ENCODE measurements at places on chromosomes 5 and 9. TPM values are rescaled to one million over a fixed set of nuclear protein-coding genes. Genes with fewer than 3 reads are reported as not detected.

Gene ENC1
- 14.5 TPM for total RNA-seq

Gene PCDHGC5
- not detected for total RNA-seq

- DNase-seq: peak; percentile 58
These were observed at the start of gene CCNJL for GRCh38 chr5:160312134-160312959. CCNJL (minus strand) TSS chr5:160312564; CDS start chr5:160311923, 641 bp downstream.

- no peak for DNase-seq
These were observed 130.6 kb downstream of the MYO10 start for GRCh38 chr5:16805486-16805885.

DNA sequence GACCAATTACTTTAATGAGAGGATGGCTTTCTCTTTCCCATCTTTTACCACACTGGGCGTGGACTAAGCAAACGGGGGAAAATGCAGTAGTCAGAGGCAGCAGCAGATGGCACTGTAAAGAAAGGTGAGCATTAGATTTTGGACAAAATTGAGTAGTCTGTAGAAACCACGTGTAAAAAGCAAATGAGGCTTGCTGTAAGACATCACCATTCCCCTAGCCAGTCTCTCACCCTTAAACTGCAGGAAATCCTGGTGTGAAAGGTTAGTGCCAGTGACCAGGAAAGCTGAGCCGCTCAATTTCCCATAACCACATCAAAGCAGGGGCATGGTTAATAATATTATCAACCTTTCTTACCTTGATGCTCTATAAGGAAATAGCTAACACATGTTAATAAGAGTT, 31.8 kb downstream of the SPATA31C2 start:
- peak; percentile 22 for DNase-seq

- DNase-seq: no peak
These were observed 64.3 kb upstream of the FCN2 start for GRCh38 chr9:134816264-134816663.

DNA sequence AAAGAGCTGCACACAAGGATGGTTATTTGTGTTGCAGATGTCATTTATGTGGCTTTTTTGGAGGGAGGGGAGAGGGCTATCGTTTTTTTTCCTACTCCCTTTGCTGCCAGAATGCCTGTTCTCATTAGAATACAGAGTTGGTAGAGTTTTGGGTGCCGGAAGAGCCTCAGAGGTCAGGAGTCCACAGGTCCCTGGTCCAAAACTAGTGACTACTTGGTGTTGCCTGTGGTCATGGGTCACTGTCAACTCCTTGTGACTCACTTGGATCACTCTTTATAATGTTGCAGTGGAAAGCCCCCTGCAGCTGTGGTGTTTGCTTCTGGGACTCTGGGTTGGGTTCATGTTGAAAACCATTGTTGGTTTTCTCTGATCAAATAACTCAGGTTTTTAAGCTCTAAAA, 131.4 kb downstream of the MAST4 start:
- DNase-seq: no peak

Measured in MG63 (cell line).